ENCODE measurements at places on chromosomes 1 and 21.

DNA sequence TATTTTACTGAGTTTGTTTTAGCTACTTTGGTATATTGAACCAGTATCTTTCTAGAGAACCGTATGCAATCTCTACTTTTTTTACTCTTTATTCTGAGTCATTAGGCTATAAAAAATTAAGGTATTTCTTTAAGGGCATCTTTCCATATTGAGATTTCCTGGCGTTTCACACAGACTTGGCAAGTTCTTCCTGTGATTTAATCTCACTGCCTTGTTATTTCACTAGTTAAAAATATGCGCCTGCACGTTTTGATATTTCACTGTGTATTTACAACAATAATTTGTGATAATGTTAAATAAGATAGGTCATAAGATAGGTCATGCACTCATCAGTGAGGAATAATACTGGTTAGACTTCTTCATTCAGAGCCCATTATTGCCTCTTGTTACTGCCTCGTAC lies 16.2 kb upstream of the CR1L start:
- no peak for DNase-seq

GRCh38 chr1:170214117-170215032 lies 68.6 kb downstream of the NTMT2 start:
- DNase-seq: no peak

DNA sequence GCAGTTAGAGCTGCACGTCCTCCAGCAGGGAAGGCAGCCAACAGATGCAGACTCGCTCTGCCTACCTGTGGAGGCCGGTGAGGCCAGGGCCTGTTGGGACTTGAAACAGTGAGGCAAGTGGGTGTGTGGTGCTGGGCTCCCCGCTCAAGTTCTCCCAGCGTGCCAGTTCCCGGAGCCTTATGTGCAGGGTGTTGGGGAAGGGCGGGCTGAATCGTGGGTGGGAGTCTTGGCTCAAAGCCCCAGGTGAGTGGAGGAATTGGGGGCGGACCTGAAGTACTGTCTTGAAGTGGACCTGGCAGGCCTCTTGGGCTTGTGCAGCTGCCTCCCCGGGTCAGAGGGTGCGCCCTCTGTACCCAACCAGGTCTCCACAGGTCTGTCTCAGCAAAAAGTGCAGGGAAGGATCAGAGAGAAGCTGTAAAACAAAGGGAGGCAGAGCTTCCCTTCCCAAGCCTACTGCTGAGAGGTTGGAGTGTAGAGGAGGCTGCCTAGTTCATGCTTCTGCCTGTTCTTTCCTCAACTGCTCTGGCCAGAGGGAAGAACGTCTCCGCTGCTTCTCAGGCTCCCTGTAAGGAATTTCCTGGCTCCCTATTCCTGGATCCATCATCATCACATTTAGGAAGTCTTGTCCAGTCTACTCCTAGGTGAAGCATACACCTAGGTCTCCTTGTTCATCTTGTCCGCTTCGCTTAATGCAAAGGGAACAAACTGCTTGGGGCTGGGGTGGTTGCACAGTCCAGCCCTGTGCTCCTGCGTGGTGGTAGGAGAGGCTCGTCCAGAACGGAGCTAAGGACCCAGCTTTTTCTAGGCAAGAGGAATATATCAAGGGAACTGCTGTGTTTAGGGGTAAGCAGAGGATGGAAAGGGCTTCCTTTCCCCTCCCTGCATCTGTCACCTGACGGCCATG lies 14.9 kb downstream of the UTP11 start:
- no peak for DNase-seq

DNA sequence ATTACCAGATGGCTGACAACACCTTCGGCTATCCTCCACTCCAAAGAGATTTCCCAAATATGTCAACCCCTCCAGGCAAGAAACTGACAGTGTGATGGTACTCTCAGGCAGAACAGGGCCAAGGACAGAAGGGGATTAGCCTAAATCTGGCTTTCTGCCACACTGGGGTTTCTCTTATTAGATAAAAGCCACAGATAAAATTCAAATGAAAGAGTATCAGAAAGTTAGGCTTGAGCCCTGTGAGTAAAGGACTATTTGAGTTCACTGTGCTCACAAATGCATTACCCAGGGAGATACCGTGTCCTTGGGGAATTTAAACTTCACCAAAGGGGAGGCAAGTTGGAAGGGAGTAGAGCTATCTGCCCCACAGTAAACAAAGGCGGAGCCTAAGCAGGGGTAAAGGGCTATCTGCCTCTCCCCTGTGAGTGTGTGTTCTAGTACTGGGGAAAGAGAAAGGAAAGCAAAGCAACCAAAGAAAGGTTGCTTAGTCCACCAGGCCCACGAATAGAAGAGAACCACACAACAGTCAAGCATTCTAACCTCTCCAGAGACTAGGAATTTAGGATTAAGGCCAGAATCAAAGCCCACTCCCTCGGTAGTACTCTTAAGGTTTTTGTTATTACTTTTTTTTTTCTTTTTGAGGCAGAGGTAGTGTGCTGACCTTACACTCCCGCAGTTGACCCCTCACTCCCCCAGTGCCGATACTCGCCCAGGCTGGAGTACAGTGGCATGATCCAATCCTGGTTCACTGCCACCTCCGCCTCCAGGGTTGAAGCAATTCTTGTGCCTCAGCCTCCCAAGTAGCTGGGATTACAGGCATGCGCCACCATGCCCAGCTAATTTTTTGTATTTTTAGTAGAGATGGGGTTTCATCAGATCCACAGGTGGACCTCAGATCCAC lies 12.7 kb downstream of the TPM3 start:
- no peak for DNase-seq

GRCh38 chr1:162856260-162856659 lies 4.7 kb downstream of the CCDC190 start:
- DNase-seq: no peak

Measured in T-helper 22 cell (primary cell).